Cortex of kidney (tissue), 1 donor: ENCODE measurements at places on chromosomes 3 and 15.

- no peak for DNase-seq
Observed at GRCh38 chr3:171156401-171157010, 130.0 kb upstream of the SLC2A2 start.

DNA sequence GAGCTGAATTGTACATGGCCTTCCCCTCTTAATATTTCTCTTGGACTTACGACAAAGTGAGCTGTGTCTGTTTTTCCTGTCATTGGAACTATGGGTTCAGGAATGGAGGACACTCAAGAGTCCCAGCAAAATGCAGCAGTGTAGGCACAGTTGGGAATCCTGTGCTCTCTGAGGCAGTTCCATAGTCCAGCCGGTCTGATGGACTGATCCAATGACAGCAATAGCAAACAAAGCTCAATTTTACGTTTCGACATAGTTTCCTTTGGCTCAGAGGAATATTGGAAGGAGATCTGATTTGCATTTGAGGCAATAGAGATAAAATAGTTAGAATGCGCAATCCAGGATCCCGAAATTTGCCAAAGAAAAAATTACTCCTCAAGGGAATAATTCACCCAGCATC lies 276.9 kb upstream of the CNTN3 start:
- no peak for DNase-seq

GRCh38 chr15:80482696-80483095 lies 78.5 kb downstream of the ARNT2 start:
- DNase-seq, result no peak

- DNase-seq, result no peak
Observed at GRCh38 chr3:100641471-100642032, 32.2 kb downstream of the ADGRG7 start.

GRCh38 chr3:178088963-178089362 lies 447.3 kb upstream of the KCNMB2 start:
- DNase-seq, result no peak

GRCh38 chr15:62506217-62506805 lies 341.2 kb upstream of the C2CD4B start:
- DNase-seq, result no peak

GRCh38 chr3:136136454-136136853 lies 59.7 kb downstream of the MSL2 start:
- no peak for DNase-seq

DNA sequence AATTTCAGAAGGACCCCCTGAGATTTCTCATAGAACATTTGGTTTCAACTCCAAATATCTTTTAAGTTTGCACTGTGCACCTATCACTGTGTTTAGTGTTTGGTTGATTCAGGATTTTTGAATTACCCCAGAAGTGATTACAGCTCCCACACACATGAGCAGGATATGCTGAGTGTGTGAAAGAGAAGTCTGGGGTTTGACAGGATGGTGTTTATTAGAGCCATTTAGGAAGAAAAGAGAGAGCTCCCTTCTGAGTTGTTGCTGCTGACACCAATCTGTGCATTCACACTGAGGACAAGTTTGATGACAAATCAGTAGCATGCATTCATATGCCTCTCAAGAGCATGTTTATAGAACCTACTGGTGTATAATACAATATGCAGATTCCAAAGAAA lies 118.1 kb downstream of the RPL22L1 start:
- no peak for DNase-seq

DNA sequence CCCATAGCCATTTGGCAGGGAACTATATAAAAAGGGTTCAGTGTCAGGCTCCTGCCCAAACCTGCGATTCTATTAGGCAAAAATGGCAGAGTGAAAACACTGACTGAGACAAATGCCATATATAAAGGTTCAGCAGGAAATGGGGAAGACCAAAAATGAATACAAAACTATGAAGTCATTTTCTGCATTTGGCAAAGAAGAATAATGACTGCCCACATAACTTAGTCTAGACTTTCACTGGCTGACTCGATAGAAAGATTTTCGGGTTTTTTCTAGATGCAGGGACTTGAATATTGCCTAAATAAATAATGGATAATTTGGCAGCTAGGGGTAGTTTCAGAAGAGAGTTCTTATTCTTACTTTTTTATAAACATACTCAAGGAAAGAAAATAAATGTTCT lies 178.0 kb downstream of the TPRG1 start:
- DNase-seq, result no peak
